Lower lobe of right lung (tissue), 2 donors: ENCODE measurements at places on chromosomes 13 and 19. TPM values are rescaled to one million over a fixed set of nuclear protein-coding genes. Genes with fewer than 3 reads are reported as not detected.

- peak; percentile 17 for DNase-seq
Measured at GRCh38 chr19:7372810-7373209, 24.1 kb downstream of the ARHGEF18 start.

GRCh38 chr13:99063952-99064351 is 86.1 kb upstream of the DOCK9 start:
- no peak for DNase-seq

DNA sequence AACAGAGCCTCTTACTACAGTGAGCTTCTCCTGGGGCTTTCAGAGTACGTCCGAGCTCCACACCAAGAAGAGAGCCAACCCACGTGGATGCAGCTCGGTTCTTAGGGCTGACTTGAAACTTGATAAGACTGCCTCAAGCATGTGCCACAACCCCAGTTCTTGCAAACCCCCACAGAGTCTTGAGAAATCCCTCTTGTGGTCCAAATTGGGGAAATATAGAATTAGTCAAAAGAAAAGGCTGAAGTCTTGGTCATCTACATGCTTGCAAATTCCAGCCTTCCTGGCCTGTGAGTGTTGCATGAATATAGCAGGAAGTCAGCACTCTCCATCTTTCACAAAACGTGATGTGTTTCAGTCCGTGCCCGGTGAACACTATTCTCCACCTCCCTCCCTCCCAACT is 95.2 kb downstream of the GGACT start:
- DNase-seq: no peak

- DNase-seq: no peak
Measured at GRCh38 chr13:40390401-40390916, 276.0 kb downstream of the FOXO1 start.

GRCh38 chr13:45206340-45206739 is 5.5 kb upstream of the KCTD4 start:
- DNase-seq: no peak

WDR88 gene
- total RNA-seq: not detected

DNA sequence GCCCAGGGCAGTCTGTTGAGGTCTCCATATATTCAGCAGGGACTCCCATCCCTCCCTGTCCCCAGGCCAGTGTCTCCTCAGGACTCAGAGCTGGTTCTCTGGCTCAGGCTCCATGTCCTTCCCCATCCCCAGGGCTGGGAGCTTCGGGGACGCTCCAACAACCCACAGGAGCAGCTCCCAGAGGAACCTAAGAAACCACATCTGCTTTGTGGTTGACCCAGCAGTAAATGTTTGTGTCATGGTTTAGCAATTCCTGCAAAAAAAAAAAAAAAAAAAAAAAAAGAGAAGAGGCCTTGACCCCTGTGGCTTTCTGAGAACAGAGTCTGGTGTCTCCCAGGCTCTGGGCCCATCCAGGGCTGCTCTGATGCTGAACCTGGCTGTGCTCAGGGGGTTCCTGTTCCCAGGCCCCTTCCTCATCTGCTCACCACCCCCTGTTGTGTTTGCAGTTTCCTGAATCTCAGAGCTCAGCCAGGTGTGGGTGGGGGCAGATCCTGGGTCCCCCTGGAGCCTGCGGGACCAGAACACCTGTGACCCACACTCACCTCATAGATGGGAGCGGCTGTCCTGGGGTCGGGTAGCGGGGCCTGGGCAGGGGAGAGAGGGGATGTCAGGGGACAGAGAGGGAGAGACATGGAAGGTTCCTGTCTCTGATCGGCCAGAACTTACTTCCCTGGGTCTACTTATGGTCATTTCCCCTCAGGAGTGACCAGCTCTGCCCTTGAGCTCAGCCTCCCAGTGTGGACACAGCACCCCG is 25.2 kb upstream of the CEACAM1 start:
- DNase-seq: no peak

SRRM5 gene
- 0.24 TPM for total RNA-seq

GRCh38 chr19:35270381-35270811 is 1.6 kb downstream of the USF2 start:
- DNase-seq: no peak

ZNF121 gene
- total RNA-seq: 23.2 TPM

GMIP gene
- total RNA-seq: 54.4 TPM

DNA sequence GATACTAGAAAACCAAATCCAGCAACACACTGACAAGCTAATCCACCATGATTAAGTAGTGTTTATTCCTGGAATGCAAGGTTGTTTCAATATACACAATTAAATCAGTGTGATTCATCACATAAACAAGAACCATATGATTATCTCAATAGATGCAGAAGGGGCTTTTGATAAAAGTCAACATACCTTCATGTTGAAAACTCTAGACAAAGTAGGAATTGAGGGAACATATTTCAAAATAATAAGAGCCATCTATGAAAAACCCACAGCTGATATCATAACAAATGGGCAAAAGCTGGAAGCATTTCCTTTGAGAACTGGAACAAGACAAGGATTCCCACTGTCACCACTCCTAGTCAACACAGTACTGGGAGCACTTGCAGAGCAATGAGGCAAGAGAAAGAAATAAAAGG is 213.6 kb upstream of the CSNK1A1L start:
- DNase-seq: no peak

- DNase-seq: peak; percentile 79
Measured at GRCh38 chr19:38433268-38433733, at the start of gene RYR1. Gene RYR1 (plus strand): TSS chr19:38433691. CDS start chr19:38433830, 139 bp downstream.

DNA sequence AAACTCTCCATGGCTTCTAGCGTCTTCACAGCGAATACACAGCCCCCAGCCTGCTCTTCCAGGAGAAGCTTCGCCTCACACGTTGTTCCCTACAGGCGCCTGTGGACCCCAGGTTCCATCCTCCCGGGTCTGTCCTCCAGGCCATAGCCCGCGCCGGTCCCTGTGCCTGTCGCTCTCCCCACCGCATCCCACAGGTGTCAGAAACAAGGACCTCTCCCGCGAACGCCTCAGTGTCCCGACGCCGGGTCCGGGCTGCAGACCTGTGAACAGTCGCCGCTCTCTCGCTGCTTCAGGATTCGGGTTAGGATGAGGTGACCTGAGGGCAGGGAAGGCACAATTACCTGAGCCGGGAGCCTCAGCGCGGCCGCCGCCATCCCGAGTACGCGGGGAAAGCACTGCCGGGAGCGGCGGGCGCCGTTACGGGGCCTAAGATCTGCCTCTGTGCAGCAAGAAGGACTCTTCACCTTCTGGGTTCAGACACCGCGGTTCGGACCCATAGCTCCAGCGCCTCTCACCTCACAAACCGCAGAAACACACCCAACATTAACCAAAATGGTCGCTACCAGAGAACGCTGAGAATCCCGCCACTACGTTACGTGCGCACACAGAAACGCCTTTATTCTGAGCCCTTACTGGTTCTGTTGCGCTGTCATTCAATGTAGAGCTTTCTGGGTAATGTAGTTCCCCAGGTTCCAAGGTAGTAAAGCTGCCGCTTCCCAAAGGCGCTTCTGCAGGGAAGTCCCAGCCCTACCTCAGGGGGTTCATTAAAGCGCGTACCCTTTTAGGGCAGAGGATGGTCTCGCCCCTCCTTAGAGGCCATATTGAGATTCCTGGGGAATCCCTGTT is at the start of gene ZNF418:
ZNF418 (minus strand) TSS at position 583 of the 846 bp plus-strand sequence. CDS start 1,580 bp downstream, outside the sequence.
- DNase-seq: peak; percentile 47

KLF16 gene
- 22.2 TPM for total RNA-seq

DNA sequence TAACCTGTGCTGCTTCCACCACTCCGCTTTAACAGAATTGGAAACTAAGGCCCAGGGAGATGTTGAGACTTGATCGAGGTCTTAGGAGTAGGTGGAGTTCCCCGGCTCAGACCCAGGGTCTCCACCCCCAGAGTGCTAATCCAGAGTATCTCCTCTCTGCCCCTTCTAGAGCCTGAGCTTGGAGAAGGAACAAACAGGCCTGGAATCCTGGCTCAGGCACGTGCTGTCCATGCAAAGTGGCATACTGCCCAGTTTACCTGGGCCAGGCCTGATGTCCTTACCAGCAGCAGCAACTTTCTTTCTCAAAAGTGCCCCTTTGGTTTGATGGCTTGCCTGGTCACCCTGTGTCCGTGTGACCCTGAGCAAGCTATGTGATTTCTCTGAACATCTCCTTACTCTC is 3.7 kb downstream of the SYNGR4 start:
- DNase-seq: no peak

ZNF560 gene
- 0.83 TPM for total RNA-seq
